Activated CD4-positive, alpha-beta T cell treated with anti-CD3 and anti-CD28 coated beads for 36 hours (primary cell): ENCODE measurements at places on chromosomes 16 and 17. TPM values are rescaled to one million over a fixed set of nuclear protein-coding genes. Genes with fewer than 3 reads are reported as not detected.

Gene CA7
- total RNA-seq: not detected

Gene PCYT2
- total RNA-seq: 24.0 TPM

Gene ALOX15B
- 0.09 TPM for total RNA-seq

Gene CFAP119
- 1.7 TPM for total RNA-seq

Gene CRHR1
- total RNA-seq: not detected

Gene TLCD3A
- 25.9 TPM for total RNA-seq

Gene TNK1
- 6.9 TPM for total RNA-seq
